ENCODE measurements at places on chromosomes 12 and 14.
A peak's percentile ranks its signal among the peaks of the same experiment; 100 is the strongest.

DNA sequence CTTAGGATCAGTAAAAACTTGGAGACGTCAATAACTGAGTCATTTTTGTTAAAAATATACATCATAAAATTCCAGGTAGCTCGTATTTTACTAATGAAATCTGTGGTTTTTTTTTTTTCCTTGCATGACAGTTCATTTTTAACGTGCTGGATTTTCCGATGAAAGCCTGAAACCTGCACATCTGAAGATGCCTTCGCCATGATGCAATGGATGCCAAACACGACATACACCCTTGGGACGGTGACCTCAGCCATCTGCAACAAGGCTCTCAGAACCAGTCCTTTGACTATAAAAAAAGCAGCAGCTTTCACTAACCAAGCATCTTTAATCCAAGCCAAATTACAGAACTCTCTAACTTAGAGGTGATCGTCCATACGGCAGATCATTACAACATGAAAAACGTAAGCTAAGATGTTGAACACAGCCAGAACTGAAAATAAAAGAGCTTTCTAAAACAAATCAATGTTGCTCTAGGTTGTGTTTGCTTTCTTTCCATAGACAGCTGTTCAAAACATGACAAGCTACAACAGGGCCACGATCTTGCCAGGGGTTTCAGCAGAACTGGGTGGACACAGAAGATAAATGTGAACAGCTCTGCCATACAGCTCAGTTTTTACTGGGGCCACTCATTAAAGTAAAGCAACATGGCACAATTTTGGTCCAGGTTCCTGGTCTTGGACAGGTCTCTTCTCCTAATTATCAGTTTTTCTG is 7.8 kb downstream of the NIN start:
- DNase-seq, result no peak

DNA sequence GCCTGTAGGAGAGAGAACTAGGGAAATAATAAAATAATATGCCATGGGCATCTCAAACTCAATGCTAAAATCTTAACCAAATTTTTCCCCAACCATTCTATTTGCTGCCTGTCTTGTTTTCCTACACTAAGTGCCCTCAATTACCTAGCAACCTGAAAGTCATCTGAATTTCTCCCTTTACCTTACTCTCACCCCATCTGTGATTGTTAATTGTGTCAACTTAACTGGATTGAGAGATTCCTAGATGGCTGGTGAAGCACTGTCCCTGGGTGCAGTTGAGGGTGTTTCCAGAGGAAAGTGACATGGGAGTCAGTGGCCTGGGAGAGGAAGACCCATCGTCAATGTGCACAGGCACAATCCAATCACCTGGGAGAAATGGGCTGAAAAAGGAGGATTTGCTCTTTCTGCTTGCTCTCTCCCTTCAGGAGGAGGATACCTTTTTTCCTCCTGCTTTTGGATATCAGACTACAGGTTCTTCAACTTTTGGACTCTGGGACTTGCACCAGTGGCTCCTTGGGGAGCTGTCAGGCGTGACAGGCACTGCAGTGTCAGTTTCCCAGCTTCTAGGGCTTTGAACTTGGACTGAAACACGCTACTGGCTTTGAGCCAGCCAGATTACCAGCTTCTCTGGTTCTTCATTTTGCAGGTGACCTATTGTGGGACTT is 100.1 kb downstream of the PPP1R12A start:
- DNase-seq, result no peak

- DNase-seq, result no peak
Measured at GRCh38 chr12:97173688-97174410, 266.8 kb downstream of the NEDD1 start.

GRCh38 chr12:5921027-5921909 is 23.8 kb downstream of the ANO2 start:
- no peak for DNase-seq

GRCh38 chr12:38931461-38931860 is 26.1 kb upstream of the CPNE8 start:
- no peak for DNase-seq

- DNase-seq, result peak; percentile 50
Measured at GRCh38 chr14:70822530-70823185, 13.3 kb upstream of the MAP3K9 start.

- no peak for DNase-seq
Measured at GRCh38 chr12:5374713-5375112, 57.2 kb upstream of the NTF3 start.

- DNase-seq, result no peak
Measured at GRCh38 chr12:52524241-52524897, 4.2 kb upstream of the KRT5 start.

- no peak for DNase-seq
Measured at GRCh38 chr12:1848745-1849144, 28.4 kb downstream of the LRTM2 start.

GRCh38 chr14:55715889-55716288 is 135.9 kb downstream of the KTN1 start:
- peak; percentile 91 for DNase-seq

GRCh38 chr14:29529418-29529817 is 398.2 kb downstream of the PRKD1 start:
- DNase-seq, result peak; percentile 8

- DNase-seq, result no peak
Measured at GRCh38 chr14:93862265-93862664, 64.9 kb upstream of the FAM181A start.

DNA sequence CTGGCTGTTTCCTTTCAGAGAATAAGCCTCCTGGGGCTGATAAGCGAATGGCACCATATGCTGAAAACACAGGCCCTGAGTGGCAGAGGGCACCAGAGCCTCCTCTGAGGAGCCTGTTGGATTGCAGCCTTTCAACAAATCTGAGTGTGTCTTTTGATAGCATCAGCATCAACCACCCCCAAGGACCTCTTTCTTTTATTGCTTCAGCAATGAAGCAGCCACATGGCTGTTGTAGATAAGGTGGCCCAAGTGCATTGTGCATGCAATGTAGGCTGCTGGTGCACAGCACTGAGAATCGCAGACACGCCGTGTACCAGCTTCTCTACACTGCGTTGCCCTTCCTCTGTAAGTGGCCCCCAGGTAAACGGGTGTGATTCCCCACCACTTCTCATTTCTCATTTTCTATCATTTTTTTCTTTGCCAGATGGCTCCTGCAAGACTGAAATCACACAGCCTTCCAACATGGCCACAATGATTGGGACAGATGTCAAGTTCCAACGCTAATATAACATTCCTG is 191.7 kb downstream of the DAD1 start:
- no peak for DNase-seq

GRCh38 chr12:81953541-81953940 is 194.4 kb upstream of the PPFIA2 start:
- DNase-seq, result no peak

DNA sequence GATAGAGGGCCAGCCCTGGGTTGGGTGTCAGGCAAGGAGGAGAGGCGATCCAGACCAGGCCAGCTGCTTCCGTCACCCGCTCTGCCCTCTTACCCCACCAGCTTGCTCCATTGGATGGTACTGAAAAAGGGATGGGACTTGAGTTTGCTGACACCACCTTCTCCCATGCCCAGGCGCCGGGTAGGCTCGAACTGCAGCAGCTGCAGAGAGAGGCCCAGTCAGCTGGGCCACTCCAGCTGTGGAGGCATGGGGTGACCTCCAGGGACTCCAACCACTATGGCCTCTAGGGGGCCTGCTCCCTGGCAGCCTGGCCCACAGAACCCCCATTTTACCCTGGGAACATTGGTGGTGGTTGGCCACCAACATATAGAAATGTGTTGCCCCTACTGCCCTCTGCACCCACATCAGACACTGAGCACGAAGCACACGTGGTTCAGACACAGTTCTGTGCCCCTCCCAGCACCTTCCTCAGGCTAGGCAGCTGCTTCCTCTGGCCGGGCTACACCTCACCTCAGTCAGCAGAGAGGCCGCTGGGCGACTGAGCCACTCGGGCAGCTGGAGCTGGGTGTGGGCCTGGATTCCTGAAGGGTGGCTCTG is 16.0 kb downstream of the RPS6KL1 start:
- no peak for DNase-seq

- DNase-seq, result no peak
Measured at GRCh38 chr12:80867941-80868340, 69.8 kb downstream of the LIN7A start.
